NCI-H2081 treated with DMSO at 0.1 percent for 48 hours (cell line): ENCODE measurements at places on chromosomes 2 and 18.

GRCh38 chr2:1793868-1794445 is 49.6 kb upstream of the PXDN start:
- no peak for DNase-seq

DNA sequence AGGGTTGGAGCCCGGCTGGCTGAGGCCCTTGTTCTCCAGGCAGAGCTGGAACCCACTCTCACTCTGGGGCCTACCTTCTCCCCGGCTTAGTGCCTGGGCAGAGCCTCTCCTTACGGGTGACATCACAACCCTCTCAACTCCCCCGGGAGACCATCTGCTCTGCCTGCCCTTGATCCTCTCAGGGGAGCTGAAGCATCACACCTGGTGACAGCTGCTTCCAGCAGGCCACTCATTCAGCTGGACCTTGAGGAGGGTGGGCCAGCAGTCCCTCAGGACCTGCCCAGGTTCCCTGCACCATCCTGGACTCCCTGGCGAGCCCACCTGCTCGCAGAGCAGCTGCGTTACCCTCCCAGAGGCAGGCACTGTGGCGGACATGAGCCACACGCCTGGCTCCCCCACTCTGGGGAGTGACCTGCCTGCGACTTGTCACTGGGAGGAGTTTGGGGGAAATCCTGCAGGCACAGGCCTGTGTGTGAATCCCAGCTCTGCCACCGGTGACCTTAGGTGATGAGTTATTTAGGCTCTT is 13.1 kb downstream of the HS6ST1 start:
- peak; percentile 59 for DNase-seq

- DNase-seq = no peak
Measured at GRCh38 chr2:105691947-105692390, 52.7 kb upstream of the NCK2 start.

DNA sequence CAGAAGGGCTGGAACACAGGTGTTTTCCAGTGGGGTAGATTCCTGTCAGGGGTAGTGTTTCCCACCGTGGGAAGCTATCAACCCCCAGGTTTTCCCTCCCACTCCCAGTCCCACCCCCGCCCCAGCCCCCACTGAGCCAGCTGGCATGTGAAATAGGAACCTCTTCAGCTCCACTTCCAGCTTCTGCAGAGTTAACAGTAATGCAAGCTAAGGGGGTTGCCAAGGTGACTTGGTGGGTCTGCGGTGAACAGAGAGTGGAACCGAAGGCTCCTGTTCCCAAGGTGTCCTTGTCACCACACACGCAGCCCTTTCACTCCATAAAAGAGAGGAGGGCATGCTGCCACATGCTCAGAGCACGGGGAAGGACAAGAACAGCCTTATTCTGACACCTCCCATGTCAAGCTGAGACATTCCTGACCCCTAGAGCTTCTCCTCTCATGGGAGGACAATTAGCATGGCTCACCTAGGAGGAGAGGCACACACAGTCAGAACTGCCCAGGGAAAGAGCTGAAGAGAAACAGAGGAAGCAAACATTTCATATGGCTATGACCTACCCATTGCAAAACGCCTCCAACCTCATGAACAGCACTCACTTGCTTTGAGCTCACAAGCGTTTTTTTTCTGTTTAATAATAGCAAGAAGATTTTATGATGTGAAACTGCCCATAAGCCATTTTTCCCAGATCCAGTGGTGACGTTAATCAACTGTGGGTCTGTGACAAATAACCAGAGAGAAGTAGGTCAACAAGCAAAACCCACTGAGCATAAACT is 39.8 kb upstream of the TBC1D8 start:
- DNase-seq = no peak

GRCh38 chr2:9941196-9941995 is 10.1 kb upstream of the GRHL1 start:
- no peak for DNase-seq

DNA sequence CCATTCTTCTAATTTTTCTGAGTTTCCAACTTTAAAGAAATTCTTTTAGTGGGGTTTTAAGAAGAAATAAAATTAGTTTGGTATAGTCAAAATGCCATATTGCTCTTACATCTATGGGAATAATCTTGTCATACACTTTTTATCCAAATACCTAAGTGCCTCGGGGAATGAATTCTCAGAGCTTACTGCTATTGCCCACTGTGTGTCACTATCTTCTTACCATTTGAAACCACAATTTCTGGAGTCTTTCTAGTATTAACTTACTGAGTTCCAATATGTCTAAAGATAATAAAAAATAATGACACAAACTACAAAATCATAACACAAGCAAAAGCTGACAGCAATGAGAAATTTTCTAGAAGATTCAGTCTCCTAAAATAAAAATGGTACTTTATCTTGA is 23.7 kb upstream of the DNAH6 start:
- DNase-seq = no peak

GRCh38 chr2:240298117-240298790 is 137.2 kb upstream of the GPC1 start:
- no peak for DNase-seq

GRCh38 chr2:196987649-196988364 is 61.3 kb upstream of the PGAP1 start:
- no peak for DNase-seq

DNA sequence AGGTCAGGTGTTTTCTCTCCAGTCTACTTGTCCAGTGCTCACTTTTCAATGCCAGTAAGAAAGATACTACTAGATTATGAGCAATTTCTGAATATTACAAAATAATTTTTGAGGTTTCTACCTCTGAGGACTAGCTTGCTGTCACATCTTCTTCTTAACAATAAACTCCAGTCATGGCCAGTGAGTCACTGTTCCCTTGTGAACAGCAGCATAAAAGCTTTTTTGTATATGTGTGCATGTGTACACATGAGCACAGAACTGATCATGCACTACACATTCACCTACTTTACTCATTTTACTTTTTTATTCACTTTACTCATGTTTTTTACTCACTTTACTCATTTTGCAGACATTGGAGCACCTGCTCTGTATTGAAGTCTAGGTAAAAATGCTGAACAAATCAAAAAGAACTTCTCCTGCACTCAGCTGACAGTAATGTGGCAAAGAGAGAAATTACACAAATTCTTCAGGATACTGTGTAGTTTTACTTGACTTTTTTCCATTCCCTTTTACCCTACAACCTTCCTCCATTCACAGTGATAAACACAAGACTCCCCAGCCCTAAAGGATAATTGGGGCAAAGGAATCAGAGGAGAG is 28.0 kb downstream of the ST6GAL2 start:
- DNase-seq = no peak

GRCh38 chr2:230347659-230348305 is 20.8 kb downstream of the SP140L start:
- DNase-seq = no peak

DNA sequence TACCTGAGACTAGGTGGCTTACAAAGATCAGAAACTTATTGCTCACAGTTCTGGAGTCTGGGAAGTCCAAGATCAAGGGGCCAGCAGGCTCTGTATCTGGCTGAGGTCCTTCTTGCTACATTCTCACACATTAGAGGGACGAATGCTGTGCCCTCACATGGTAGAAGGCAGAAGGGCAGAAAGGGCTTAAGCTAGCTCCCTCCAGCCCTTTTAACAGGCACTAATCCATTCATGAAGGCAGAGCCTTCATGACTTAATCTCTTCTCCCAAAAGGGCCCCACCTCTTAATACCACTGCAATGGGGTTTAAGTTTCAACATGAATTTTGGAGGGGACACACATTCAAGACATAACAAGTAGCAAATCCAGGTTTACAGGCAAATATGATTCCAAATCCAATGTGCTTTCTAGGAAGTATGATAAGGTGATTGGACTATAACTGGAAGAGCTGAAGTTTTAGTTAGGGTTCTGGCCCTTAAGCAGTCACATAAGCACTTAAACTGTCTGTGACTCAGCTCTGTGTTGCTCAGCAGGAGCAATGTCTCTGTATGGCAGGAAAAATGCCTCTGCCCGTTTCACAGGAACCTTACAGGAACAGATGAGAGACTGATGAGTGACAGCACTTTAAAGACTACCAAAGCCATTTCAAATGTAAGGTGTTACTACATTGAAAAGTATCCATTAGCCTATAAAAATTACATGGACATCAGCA is 119.6 kb upstream of the PTPRM start:
- no peak for DNase-seq

DNA sequence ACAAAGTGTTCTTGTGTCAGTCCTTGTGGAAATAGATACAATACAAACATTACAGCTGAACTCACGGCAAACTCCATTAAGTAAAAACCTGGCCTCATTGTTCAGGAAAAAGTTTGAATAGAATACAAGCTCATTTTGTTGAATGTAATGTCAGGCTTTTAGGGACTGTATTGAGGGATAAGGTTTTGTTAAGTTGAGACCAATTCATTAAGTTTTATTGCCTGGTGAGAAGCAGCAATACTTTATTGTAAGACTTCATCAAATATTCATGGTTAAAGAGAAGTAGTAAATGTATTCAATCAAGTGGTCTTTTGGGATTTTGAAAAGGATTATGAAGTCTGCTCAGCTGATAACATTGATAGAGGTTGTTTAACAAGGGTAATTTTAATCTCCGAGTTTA is 35.4 kb upstream of the METAP1D start:
- DNase-seq = no peak

- no peak for DNase-seq
Measured at GRCh38 chr2:120769076-120769786, 33.6 kb downstream of the GLI2 start.

DNA sequence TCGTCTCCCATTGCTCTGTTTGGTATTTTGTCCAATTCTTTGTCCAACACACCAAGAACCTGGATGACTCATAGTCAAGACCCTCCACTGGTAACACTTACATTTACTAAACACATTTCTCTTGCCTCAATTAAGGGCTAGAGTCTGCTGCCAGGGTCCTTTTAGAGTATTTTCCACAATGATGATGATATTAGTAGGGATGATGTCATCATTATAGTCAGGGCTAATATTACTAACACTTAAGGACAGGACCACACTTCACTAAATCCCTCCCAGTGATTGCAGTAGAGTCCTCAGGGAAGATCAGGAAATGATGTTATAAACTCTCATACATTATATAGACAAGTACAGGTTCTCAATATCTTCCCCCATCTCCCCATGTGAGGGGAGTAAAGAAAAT is 13.6 kb upstream of the SS18 start:
- no peak for DNase-seq

GRCh38 chr2:185860321-185860720 is 121.7 kb downstream of the FSIP2 start:
- DNase-seq = no peak

GRCh38 chr2:50751311-50752031 is 280.5 kb downstream of the NRXN1 start:
- DNase-seq = no peak

DNA sequence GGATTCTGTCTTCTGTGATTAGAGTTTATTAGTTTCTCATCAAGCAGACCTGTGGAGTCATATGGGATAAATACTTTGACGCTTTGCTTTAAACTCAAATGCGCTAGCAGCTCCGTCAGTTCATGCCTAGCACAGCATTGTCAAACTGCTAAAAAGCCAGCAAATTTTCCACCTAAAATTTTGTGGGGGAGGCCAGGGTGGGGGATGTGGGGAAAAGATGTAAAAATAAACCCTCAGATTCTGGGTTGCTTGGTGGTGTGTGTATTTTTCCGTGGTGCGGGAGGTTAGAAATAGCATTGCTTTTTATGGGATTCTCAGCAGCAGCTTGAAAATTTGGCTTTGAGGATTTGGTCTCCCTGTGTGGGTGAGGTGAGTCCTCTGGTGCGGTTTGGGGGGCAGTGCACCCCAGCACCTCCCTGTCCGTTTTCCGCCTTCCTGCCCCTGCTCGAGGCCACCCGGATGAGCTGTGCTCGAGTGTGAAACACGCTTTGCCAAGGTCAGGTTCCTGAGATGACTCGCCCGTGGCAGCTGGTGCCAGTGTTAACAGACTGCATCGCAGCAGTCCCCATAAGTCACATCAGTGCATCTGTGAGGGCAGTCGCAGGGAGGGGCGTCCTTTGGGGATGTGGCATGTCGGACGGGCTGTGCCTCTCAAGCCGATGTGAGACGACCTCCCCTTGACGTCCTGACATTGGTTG is 65.9 kb downstream of the LDLRAD4 start:
- no peak for DNase-seq

- no peak for DNase-seq
Measured at GRCh38 chr2:142075826-142076225, 55.0 kb downstream of the LRP1B start.

GRCh38 chr18:48669991-48670750 is 131.3 kb downstream of the CTIF start:
- no peak for DNase-seq

GRCh38 chr2:173286153-173286809 is 68.4 kb upstream of the CDCA7 start:
- DNase-seq = no peak

DNA sequence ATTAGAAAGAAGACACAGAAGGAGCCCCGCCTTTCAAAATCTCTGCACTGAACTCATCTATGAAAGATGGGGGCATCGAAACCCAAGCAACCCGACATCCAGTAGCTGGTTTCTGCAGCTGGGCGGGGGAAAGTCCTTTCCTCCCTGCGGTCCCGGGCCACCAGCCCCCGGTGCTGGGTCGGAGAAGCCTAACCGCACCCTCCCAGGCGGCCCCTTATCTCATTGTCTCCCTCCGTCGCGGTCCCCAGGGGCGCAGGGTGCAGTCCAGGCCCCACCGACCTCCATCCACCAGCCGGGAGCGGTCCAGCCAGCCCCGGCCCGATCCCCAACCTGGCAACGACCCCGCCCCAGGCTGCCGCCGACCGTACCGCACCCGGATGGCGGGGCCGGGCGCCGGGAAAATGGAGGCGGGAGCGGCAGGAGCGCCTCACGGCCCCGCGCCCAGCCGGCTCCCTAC is 452 bp downstream of the RAPH1 start:
- DNase-seq = no peak

GRCh38 chr2:167279810-167280209 is 391.5 kb downstream of the XIRP2 start:
- DNase-seq = no peak

GRCh38 chr2:239116456-239117246 is 268.8 kb downstream of the TWIST2 start:
- DNase-seq = no peak

DNA sequence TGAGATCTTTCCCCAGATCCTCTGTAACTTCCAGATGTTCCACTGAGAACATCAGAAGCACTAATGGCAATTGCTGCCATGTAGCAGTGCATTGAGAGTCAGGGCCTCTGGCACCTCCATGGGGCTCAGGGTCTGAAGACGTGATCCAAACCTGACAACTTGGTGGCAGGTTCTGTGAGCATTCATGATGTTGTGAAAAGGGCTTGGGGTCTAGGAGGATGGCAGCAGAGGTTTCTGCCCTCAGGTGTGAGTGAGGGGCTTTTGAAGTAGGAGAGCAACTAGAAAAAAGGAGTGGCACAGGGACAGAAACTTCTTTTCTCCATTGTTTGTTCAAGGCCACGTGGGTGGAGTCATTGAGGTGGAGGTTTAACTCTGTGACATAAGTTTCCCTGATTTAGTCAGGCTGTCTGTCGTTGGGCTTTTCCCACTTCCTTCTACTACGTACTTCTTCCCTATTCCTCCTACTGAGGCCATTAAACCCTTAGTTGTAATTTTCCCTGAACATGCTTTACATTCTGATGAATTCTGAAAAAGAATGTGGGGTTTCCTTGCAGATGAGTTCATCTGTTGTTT is 13.1 kb downstream of the CFLAR start:
- no peak for DNase-seq
